ENCODE measurements at places on chromosomes 3 and 15.

DNA sequence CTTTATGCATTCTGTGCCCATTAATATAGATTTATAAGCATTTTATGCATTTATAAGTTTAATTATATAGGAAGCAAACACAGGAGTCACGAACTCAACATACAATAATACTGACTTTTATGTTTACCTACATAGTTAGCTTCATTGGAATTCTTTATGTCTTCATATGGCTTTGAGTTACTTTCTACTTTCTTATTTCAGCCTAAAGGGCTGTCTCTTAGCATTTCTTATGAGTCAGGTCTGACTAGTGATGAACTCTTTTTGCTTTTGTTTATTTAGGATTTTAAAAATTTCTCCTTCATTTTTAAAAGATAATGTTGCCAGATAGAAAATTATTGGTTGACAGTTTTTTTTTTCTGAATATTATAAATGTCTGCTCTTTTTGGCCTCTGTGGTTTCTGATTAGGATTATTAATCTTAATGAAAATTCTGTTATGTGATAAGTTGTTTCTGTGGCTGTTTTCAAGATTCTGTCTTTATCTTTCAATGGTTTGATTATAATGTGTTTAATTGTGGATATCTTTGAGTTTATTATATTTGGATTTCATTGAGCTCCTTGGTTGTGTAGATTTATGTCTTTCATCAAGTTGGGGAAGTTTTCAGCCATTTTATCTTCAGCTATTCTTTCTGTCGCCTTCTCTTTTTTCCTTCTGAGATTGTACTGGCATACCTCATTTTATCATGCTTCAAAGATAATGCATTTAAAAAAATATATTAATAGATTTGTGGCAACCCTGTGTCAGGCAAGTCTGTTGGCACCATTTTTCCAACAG, 54.3 kb downstream of the ATP2C1 start:
- DNase-seq, result no peak

- DNase-seq, result no peak
Measured at GRCh38 chr3:24650839-24651238, 156.2 kb upstream of the THRB start.

GRCh38 chr3:128517648-128518047, 24.6 kb upstream of the GATA2 start:
- no peak for DNase-seq

GRCh38 chr3:198079771-198080520, 119.9 kb downstream of the LMLN start:
- DNase-seq, result no peak

- DNase-seq, result no peak
Measured at GRCh38 chr15:22786868-22787698, 639 bp downstream of the NIPA1 start.

DNA sequence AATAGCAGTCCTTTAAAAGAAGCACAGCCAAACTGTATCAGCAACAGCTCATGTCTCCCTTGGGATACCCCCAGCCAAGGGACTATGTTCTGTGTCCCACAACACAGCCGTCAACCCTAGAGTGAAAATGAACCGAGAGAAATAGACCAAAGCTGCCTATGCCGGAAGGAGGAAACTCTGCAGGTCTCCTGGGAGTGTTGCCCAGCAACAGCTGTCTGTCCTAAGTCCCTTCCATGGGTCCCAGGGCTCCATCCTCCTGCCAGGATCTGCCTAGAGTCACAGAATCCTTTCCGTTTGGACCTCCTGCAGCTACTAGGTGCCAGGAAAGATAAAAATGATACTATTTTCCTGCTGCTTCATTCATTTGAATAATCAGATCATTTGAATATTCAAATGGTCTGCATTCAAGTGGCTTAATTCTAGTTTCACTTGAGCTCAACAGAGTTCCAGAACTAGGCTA, 53.1 kb downstream of the TRANK1 start:
- DNase-seq, result no peak
